AG08395 (cell line): ENCODE measurements at places on chromosomes 4 and X.

GRCh38 chr4:38011511-38012162 lies 51.4 kb downstream of the PTTG2 start:
- no peak for DNase-seq

DNA sequence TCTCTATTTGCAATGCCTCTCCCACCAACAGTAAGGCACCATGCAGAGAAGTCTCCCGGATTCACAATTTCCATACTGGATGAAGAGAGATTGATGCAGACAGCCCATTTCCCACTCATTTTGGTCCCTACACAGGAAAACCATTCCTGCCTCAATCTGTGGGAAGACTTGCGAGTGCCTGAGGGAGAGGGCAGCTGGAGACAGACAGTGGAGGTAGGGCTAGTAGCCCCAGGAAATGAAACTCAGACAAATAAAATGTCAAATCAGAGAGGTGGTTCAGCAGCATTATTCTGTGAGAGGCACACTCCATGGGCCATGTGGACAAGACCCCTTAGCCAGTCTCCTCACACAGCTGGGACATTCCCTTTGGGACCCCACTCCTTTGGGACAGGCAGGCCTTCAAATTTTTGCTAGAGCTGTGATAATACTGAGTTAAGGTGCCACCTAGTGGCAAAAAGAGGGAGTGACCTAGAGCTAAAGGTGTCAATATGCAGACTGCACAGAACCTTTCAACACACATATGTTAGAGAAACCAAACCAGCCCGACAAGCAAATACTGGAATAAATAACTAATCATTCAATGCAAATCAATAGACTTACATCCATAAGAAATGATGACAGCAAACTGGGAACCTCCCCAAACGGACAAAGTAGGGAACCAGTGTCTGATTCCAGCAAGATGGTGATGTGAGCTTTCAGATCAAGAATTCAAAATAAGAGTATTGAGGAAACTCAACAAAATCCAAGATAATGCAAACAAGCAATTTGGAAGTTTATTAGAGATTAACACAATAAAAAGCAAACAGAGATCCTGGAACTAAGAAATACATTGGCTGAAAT lies 1865.3 kb upstream of the AGA start:
- DNase-seq = peak; percentile 10

DNA sequence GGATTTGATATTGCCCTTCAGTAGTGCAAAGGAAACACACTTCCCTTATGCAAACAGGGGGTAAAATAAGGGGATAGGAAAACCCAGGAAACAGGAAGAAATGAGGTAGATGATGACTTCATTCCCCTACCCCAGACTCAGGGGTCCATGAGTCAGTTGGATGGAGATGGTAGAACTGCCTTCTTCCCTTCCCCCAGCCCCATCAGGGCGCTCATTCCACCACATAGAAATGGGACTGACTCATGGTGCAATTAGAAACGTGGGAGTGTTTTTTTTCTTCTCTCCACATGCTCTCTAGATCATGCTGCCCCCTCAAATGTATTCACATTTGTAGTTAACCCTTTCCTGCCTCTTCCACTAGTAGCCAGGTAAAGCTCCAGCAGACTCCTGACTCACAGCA lies 23.1 kb upstream of the ARMCX2 start:
- no peak for DNase-seq

- no peak for DNase-seq
Observed at GRCh38 chrX:153689654-153690465, 2.1 kb downstream of the SLC6A8 start.

- no peak for DNase-seq
Observed at GRCh38 chr4:12446256-12446655, 1017.6 kb upstream of the HS3ST1 start.

GRCh38 chr4:4388836-4389575 lies 2.1 kb downstream of the NSG1 start:
- no peak for DNase-seq

DNA sequence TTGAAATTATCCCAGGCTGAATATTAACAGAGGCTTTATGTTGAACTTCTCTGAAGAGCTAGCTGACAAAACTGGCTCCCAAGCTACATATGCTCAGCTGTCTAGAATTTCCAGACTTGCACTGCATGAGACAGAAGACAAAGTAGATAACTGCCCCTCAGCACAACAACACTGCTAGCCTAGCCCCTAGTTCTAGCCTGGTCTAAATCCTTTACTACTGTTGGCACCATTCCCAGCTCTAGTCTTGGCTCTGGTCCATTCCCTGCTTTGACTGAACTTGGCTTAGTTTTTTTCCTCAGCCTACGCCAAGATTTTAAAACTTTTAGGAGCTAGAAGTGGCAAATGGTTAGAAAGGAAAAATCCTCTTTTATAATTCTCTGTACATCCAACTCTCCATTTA lies 7.6 kb upstream of the OPHN1 start:
- peak; percentile 24 for DNase-seq

DNA sequence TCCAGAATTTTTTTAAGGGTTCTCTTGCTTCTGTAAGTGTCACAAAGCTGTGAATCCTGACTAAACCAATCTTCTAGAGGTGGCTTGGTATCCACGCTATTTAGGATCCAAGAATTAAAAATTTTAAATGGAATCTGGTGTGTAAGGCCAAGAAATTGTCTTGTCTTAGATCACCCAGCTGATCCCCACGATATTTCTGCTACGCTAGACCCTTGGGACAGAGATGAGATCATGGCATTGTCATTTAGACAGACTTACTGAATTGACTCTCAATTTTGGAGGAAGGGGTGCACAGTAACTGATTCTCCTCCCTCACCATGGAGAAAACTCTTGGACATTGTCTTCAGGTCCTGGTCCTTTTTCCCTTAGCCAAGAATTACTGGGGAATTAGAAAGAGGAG lies 5.7 kb downstream of the GPRIN3 start:
- no peak for DNase-seq

GRCh38 chrX:119537487-119537886 lies 27.7 kb downstream of the STEEP1 start:
- no peak for DNase-seq

GRCh38 chrX:154719132-154719675 lies 31.7 kb downstream of the GAB3 start:
- no peak for DNase-seq

GRCh38 chr4:91267543-91267942 lies 1036.2 kb upstream of the GRID2 start:
- no peak for DNase-seq

- peak; percentile 22 for DNase-seq
Observed at GRCh38 chr4:124060261-124060918, 652.1 kb downstream of the ANKRD50 start.
